ENCODE measurements at places on chromosomes 6 and 20.

- DNase-seq: peak; percentile 89
Measured at GRCh38 chr20:1212607-1213396, 9.5 kb downstream of the C20orf202 start.

GRCh38 chr6:49713346-49713745, at the start of gene CRISP2:
TSS of gene CRISP2 (minus strand) at chr6:49713543. CDS start at chr6:49709196, 4,347 bp downstream.
- DNase-seq: no peak

DNA sequence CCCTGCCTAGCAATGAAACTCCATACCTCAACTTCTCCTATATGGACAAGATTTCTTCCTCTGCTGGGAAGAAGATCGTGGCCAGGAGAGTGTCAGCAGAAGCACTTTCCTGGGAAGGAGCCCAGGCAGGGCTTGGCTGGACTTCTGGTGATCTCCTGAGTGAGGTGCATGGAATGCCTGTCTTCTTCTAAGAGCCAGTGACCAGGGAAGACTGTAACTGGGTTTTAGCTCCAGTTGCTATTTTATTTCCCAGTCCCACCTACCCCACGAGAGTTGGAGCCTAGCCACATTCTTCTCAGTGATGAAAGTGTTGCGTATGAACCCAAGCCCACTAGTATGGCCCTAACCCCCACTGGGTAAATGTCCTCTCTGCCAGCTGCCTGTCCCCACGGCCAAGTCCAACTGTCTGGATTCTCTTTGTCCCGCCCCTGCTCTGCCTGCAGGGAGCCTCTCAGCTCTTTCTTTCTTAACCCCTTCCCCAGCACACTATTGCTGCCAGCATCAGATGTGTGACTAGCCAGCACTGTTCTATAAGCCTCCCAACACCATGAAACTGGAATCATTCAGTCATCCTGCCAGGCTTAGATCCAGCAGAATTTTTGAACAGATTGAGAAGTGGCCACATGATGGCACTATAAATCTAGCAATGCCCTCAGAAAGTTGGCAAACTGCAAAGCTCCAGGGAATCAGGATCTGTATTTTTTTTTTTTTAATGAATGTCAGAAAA, 69.8 kb upstream of the FAM184A start:
- DNase-seq: peak; percentile 82

DNA sequence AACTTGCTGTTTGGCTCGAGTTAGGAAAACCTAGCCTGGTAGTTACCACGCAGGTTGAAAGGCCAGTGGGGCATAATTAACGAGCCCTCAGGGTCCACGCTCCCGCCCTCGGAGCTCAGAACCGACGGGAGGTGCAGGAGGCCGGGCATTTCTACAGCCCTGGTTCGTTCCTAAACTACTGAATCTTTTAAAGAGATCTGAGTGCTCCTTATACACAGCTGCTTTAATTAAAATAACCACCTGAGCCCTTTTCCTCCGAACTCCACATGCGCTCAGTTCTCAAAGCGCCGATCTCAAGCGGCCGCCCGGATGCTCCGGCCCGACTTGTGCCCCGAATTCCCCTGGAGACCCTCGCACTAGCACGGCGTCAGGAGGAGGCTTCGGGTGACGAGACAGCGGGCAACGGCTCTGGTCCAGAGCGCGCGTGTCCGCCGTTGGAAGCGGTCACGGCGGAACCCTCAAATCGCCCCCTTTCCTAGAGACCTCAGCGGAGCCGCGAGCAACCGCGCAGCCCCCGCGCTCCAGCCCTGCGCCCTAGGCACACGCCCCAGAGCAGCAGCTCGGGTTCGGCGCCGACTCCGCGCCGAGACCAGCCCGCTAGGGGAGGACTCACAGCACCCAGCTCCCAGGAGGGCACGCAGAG, 397 bp downstream of the WDR27 start:
- peak; percentile 53 for DNase-seq

DNA sequence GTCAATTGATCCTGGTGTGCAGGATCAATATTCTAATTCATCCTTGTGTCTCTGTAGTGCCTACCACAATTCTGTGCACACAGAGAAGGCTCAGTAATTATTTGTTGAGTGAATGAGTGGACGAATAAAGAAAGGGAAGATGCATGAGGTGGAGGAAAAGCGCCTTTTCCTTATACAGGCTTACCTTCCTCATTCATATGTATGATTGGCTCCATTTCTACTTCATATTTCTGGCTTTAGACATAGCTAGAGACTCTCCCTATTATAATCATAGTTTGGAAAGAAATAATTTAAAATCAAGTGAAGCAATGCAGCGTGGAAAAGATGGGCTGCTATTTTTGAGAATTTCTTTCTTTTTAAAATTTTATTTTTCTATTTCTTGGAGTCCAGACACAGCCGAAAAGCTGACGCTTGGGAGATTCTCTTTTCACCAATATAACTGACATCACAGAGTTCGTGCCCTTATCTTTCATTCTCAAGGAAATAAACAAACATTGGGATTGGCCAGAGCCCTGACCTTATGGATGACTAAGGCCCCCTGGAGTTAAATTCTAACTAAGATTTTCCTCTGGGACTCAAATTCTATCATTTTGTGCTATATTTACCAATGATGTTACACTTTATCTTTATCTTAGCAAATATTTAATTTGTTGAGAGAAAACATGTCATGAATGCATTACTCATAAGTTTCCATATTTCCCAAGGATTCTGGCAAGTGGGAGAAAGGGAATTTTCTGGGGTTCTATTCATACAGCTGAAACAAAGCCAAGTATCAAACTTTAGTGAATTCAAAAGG, 48.1 kb downstream of the PRL start:
- DNase-seq: no peak

DNA sequence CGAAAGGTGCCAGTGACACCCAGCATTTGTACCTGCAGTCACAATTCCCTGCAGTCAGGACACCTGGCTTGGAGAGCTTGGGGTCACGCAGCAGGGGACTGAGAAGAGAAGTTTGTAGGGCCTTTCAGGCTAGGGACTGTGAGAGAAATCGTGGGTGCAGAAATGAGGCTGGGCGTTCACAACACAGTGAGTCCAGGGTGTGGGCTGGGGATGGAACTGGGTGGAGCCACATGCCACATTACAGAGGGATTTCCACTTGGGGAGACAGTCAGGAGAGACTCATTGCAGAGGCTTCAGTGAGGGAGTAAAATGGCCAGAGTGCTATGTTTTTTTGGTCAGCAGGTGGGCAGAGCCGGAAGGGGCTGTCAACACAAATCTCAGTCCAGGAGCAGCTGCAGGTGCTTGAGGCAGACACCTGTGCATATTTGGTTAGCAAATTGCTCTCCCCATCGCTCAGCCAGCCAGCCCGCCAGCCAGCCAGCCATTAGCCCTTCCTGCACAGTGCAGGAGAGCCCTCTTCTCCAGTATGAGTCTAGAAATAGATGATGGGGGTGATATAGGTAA, 7.4 kb downstream of the ITPR3 start:
- DNase-seq: no peak

- peak; percentile 42 for DNase-seq
Measured at GRCh38 chr20:18589941-18590674, 2.3 kb downstream of the DTD1 start.

- DNase-seq: no peak
Measured at GRCh38 chr20:1373036-1373435, 19.8 kb downstream of the FKBP1A start.

DNA sequence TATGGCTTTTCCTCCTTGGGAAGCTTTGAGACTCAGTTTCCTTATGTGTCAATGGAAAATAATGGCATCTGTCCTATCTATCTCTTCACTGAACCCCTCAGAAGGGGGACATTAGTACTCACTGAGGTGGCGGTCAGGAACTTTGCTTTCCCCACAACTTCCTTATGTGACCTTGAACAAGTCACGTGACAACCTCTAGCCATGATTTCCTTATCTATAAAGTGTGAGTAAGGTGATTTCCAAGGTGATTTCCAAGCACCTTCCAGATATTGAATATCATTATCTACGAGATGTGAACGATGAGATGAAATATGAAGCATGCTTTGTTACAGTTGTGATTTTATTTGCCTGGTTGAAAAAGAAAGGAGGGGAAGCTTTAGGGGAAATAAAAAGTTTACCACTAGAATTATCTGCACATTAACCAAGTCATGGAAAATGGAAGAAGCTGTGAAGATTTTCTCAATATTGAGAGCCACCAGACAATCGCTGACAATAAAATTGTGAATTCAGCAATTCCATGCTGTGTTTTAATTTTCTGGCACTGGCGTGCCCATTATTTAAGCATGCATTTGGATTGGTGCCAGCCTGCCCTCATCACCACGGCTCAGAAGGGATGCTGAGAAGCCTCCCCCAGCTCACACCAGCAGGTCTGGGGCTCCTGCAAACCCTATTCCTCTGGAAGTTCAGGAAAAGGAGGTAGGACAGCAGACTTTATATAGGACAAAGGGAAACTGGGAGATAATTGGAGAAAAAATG, 255.3 kb downstream of the CD83 start:
- no peak for DNase-seq

- DNase-seq: no peak
Measured at GRCh38 chr6:135073217-135073616, 18.6 kb upstream of the HBS1L start.

DNA sequence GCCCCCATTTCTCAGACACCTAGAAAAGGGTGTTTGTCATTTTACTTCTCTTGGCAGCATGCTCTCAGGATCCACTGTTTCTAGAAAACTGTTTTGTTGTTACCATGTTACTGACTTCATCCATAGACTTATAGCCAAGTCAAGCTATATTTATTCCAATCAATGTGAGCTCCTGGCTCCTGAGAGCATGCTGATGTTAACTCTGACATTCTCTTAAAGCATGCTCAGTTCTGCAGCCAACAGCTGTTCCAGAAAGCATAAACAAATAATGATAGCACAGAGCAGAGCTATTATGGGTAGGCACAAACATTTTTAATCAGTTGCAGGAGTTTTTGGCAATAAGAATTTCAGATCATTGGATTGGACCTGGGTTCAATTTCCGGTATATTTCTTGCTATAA, 92.4 kb upstream of the CEP85L start:
- DNase-seq: no peak

DNA sequence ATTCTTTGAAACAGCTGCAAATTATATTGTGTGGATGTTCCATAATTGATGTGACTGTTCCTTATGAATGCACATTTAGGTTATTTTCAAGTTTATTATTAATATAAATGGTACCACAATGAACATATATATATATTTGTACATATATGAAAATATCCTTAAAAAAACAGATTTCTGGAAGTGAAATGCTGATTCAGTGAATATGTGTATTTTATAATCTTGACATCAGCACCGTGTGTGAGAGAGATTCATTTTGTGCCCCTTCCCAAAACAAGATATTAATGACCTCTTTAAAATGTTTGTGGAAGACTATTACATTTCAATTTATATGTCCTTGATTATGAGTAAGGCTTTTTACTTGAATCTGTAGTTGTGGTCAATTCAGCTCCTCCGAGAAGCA, 75.7 kb upstream of the PTPRT start:
- DNase-seq: no peak

GRCh38 chr6:7267466-7268091, 45.4 kb downstream of the SSR1 start:
- DNase-seq: peak; percentile 52
